Stimulated activated CD8-positive, alpha-beta memory T cell treated with anti-CD3 and anti-CD28 coated beads, Interleukin-15, amount 100 ng/mL, for 48 hours (primary cell): ENCODE measurements at places on chromosomes 2 and 18.

DNA sequence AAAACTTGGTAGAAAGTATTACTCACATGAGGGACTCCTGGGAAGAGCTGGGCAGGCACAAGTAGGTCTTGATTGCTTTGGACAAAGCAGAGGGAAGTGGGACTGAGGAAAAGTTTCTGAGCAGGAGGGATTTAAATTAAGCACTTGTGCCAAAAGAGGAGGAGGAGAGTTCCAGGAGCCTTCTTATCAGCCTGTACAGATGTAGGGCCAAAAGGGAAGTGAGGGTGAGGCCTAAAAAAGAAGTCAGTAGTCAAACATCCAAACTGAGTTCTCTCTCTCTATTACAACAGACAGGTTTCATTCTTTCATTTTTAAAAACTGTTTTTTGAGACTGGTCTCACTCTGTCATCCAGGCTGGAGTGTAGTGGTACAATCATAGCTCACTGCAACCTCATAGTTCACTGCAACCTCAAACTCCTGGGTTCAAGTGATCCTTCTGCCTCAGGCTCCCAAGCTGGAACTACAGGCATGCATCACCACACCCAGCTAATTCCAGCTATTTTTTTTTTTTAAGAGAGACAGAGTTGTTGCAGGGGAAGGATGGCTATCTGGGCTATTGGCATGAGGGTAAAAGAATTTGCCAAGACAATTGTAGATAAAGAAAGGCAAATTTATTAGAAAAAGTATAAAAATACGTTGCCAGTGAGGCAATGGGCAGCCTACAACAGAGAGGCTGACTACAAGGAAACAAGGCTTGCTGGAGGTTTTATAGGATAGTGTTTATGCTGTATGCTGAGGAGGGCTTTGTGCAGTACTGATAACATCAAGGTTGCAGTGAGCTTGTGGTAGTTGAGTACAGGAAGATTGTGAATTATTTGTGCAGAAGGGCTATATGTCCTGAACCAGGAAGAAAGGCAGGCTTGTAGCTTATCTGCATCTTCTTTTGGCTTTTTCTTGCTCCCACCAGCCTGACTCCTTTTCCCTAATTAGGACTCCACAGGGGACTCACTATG is 29.0 kb downstream of the CFAP210 start:
- no peak for DNase-seq

DNA sequence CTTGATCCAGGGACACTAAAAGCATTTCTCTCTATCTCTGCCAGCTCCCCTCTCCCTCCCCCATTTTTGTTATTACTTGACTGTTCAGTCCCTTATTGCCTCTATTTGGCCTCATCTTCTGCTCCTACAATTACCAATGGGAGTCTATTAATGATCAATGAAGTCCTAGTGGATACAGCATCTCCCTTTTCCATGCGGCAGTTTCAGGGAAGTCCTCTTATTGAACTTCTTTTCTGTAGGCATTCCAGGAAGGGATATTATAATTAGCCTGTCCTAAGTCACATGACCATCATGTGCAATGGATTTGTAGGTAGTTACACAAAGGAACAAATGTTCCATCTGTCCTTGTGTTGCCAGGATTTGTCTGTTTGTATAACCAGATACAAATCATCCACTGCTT is 495.1 kb upstream of the CNTNAP5 start:
- DNase-seq, result no peak

DNA sequence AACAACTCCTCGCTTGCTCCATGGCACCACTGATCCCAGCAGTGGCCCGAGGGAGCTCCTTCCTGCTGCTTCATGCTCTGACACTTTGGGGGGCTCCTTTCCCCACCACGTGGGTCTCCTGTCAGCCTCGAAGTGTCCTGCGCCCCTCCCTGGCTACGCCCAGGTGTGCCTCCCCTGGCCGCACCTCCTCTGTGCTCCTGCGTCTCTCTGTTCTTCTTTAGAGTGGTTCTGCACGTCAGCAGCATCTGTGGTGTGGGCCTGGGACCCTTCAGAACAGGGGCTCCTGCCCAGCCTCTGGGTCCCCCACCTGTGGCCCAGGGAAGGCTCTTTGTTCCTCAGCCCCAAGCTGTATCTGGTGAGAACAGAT is 26.7 kb upstream of the NTSR2 start:
- DNase-seq, result no peak

DNA sequence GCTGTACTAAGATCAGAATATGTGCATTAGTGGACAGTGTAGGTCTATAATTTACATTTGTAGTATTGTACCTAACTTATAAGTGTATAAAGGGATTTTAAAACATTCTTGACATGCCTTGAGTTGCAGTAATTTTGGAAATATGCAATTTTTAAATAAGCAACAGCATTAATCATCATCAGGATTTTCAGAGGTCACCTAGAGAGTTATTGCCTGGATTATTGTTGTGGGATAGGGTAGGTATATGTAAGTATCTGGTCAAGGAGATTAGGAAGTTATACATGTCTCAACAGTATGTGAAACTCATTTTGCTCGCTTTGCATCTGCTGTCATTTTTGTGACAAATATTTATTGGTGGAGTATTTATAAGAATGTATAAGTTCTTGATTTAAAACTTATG is 184.2 kb downstream of the WDR7 start:
- DNase-seq, result no peak

DNA sequence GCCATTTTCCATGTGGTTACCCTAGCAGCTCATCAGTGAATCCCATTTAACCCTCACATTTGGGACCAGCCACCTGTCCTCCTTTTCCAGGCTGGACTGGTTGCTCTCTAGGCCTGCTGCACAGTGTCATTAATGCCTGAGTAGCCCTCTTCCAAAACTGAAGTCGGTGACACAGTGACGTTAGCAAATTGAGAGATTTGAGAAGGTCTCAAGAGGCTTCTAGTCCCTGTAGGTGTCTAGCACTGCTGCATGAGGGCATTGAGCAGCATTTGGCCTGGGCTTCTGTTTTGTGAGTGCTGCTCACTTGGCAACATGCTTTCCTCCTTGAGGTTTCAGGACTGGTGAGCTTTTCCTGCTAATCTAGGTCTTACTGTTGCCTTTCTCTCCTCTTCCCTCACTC is 36.7 kb downstream of the PKP4 start:
- no peak for DNase-seq

DNA sequence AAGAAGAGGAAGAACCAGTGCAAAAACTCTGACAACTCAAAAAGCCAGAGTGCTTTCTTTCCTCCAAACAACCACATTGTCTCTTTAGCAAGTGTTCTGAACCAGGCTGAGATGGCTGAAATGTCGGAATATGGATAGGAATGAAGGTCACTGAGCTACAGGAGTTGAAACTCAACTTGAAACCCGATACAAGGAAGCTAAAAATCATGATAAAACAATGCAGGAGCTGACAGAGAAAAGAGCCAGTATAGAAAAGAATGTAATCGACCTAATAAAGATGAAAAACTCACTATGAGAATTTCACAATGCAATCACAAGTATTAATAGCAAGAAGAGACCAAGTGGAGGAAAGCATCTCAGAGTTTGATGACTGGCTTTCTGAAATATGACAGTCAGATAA is 15.0 kb upstream of the EIF2AK3 start:
- no peak for DNase-seq

DNA sequence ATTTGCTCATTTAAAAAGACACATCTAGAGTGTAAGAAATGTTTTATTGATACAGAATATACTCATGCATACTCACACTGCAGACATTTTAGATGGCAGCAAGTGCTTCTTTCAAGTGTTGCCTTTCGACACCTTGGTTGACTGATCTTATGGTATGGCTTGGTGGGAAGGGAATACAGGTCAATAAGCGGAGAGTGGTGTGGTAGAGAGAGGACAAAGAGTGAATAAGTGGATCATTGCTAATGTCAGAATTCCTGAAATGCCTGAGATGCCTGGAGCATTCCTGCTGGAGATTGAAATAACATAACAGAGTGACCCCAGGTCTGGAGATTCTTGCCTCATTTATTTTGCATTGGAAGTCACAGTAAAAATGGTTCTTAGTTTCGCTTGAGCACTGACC is 76.7 kb downstream of the RND3 start:
- DNase-seq, result no peak

GRCh38 chr2:217980591-217980990 is 22.2 kb downstream of the TNS1 start:
- no peak for DNase-seq

GRCh38 chr2:168254158-168254935 is 7.0 kb upstream of the STK39 start:
- DNase-seq, result no peak

GRCh38 chr18:21833604-21834298 is 93.2 kb downstream of the MIB1 start:
- no peak for DNase-seq

GRCh38 chr2:120323807-120324399 is 22.0 kb upstream of the INHBB start:
- DNase-seq, result no peak

DNA sequence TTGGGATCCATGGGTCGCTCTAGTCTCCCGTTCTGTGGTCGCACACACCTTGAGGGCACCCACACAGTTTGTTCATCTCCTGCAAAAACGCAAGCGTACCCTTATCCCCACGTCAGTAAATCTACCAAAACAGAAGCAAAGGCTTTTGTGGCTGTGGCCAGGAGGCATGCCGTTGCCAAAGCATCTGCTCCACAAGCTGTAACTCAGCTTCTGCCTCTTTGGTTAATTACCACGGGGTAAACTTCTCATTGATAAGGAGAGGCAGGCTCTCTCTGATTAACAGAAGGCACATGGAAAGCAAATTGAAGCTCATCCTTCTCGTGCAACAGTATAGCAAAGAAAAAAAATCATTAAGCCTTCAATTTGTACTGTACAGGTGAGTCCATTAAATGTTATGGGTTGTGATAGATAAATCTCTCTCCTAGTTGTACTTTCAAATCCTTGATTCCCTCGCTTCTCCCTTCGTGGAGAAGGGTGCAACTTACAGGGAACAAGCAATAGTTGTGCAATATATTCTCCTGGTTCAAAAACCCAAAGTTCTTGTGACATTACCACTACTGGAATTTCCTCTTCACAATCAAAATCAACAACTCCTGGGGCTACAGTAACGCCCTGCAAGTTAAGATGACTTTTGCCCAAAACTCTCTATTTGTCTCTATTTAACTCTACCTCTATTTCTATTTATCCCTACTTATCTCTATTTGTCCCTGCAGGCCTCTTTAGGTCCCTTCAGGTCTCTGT is 10.3 kb downstream of the PECR start:
- no peak for DNase-seq

GRCh38 chr2:241540401-241540770 is 18.2 kb upstream of the BOK start:
- DNase-seq, result no peak
